ENCODE measurements at places on chromosomes 5 and 9.

- no peak for DNase-seq
These were observed 139.5 kb upstream of the DMRTA1 start for GRCh38 chr9:22307013-22307711.

DNA sequence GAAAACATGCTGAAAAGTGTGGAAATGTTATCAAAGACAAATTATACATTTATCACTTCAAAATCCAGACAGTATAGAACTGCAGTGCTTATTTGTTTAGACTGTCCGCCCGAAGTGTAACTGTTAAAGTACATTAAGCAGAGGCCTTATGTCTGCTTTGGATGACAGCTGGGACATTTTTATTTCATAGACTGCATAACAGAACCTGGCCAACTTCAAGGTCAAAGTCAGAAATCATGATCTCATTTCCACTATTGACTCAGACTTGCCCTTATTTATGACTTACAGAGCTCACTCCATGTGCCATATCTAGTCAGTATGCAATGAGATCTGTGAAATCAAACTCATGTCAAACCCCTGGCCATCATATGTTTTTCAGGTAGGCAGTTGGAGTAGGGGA is 87.7 kb downstream of the RAB3C start:
- DNase-seq: no peak

DNA sequence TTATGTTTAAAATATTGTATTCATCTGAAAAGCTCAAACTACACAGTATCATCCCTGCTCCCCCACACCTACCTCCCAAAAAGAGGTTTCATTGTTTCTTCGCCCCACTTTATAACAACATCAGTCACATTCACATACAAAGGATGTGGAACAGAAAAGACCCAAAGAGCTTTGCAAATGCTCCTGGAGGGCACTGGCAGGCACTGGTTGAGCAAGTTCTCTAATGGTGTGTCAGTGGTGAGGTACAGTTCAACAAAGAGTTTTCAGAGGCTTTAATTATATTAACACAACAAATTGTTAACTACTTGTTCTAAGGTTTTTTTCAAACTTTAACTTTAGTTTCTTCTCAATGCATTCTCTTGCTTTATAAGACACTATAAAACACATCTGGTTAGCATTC is 54.1 kb upstream of the ECM2 start:
- DNase-seq: no peak

DNA sequence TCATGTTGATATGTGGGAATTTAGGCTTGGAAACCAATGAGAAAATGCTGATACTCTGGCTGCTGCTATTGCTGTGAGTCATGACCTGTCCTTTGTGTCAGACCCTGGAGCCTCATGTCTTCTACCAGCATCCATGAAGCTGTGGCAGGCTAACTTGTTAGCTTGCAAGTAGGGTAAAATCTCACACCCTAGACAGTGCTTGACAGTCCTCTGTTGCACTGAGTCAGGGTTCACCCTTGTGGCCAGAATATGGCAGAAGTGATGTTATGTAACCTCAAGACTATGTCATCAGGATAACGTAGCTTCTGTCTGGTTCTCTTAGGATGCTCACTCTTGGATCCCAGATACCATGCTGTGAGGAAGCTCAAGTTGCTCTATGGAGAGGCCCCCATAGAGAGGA is 110.8 kb downstream of the LHX2 start:
- no peak for DNase-seq

GRCh38 chr9:70574151-70574837 is 159.8 kb upstream of the KLF9 start:
- DNase-seq: no peak

GRCh38 chr5:73131711-73132425 is 11.5 kb downstream of the TMEM171 start:
- no peak for DNase-seq

GRCh38 chr5:103436656-103437055 is 125.9 kb downstream of the NUDT12 start:
- no peak for DNase-seq

GRCh38 chr9:20732118-20732517 is 48.1 kb downstream of the FOCAD start:
- no peak for DNase-seq

DNA sequence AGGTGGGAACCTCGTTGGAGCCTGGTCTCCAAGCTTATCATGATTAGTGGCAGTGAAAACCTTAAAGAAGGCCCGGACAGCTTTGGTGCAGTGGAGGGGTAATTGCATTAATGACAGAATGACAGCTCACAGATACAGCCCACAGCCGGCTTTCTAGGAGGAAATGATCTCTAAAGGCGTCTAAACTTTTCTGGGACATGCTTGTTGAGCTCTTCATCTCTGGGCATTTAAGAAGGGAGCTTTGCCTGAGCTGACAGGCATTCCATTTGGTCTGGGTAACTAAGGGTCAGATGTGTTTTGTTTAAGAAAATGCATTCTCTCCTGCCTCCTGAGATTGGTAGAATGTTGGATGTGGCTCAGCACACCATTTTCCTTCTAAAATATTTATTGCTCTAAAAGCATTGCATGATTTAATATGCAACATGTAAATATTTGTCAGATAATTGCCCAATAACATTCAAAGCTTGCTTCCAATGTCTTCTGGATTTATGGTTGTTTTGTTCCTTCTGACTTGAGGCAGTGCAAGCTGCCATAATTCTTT is 4.0 kb downstream of the ANKRD33B start:
- DNase-seq: no peak

GRCh38 chr5:72234265-72234700 is 85.8 kb downstream of the MRPS27 start:
- DNase-seq: peak; percentile 6

DNA sequence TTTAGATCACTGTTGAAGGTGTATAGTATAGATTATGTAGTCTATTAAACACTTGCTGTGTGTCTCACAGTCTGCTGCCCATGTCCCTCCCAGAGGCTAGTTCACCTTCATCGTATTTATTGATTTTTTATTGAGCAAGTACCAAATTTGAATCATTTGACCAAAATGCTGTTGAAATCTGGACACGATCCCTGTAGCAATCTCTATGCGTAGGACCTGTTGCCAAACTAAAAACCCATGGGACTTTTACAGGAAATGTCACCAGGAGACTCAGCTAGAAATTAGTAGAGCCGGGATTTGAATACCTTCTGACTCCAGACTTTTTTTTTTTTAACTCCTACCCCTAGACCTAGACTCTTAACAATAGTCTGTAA is 17.5 kb downstream of the SLC31A1 start:
- no peak for DNase-seq

- DNase-seq: peak; percentile 5
These were observed 97.1 kb downstream of the UNC13B start for GRCh38 chr9:35258660-35259474.

DNA sequence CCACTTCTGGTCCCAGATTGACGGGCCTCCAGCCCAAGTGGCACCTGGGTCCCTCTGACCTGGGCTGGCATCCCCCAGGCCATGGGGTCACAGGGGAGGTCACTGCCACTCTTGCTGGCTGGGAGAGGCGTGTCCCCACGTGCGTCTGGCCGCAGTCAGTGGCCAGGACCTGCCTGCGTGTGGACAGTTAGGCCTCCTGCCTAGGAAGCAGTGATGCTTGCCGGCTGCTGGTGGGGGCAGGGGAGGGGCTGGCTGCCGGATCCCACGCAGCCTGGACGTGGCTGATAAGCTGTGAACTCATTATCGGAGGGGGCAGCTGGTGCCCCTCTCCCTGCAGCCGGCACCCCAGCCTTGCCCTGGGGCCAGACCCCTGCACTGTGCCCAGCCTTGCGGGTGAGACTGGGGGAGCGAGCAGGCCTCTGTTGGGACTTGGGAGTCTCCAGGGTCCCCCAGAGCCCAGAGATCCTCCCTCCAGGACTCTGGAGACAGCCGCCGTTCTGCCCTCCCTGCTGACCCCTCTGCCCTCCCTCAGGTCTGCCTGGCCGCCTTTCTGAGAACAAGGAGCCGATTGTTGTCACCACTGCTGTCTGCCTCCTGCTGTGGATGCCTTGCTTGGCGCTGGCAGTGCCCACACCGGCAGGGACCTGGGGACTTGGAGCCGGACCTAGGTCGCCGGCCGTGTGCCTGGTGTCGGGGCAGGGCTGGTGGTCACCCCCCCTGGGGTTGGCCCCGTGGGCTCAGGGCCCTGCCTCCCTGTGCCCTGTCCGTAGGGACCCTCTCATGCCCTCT is 12.3 kb downstream of the RXRA start:
- DNase-seq: no peak

DNA sequence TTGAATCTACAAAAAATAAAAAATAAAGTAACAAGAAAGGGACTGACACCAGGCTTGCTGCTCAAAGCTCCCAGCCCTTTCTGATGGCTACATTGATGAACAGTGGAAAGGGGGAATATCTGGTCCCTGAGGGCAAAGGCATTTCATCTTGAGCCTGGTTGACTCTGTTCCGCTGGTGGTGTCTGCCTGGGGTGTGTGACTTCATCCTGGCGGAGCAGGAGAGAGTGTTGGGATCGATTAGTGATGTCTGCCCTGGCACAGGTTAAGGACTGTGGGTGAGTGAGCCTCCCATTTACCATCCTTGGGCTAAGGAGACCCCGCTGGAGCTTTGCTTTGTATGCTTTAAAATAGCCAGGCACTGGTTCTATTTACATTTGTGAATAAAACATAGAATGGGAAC is 56.9 kb upstream of the ASS1 start:
- DNase-seq: no peak

- no peak for DNase-seq
These were observed 21.2 kb downstream of the SPATA31D3 start for GRCh38 chr9:81964218-81965171.

GRCh38 chr9:93929231-93929630 is 25.9 kb downstream of the BARX1 start:
- DNase-seq: no peak

GRCh38 chr9:27333241-27334052 is 36.5 kb upstream of the EQTN start:
- no peak for DNase-seq

GRCh38 chr5:119190470-119191095 is 119.7 kb downstream of the DMXL1 start:
- DNase-seq: no peak

GRCh38 chr9:18350995-18351595 is 122.9 kb upstream of the ADAMTSL1 start:
- no peak for DNase-seq

DNA sequence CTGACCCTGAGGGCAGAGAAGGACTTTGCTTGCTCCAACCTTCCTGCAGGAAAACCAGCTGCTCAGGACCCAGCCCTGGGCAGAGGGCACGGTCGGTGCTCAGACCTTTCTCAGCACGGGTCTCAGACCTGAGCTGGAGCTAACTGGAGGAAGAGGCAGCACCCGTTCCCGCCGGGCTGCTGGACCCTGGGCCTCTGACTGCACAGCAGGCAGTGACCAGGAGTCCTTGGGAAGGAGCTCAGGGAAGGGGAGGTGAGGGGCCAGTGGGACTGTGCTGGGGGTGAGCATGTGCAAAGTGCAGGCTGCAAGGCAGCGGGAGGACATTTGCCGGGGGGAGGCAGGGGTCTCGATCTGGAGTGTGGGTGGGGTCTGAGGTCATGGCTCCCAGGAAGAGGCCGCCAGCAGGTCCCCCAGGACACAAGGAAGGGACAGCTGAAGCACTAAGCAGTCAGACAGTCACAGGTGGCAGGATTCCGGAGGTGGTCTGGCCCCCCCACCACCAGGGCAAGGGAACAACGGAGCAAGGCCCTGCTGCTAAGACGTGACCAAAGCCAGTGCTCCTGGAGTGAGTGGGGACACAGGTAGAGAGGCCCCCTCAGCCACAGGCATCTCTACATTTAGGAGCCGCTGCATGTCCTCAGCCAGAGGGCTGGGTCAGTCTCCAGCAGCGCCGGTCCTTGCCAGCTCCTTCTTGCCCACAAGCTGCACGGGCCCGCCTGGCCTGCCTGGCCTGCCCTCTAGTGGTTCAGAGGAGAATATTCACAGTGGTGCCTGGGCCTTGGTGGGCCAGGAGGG is 4.8 kb upstream of the DPM2 start:
- no peak for DNase-seq

- DNase-seq: peak; percentile 49
These were observed 17.1 kb downstream of the KCTD16 start for GRCh38 chr5:144187699-144188294.

DNA sequence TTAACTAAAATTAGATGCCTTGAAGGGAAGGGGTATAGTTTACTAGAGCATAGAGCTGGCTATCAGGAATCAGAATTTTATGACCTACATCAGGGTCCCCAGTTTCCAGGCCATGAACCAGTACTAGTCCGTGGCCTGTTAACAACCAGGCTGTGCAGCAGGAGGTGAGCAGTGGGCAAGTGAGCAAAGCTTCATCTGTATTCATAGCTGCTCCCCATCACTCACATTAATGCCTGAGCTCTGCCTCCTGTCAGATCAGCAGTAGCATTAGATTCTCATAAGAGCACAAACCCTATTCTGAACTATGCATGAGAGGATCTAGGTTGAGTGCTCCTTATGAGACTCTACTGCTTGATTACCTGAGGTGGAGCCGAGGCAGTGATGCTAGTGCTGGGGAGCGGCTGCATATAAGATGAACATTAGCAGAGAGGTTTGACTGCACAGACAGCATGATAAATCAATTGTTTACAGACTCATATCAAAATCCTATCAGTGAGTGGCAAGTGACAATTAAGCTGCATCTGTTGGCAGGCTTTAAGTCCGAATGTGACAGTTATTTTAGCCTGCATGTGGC is 44.6 kb downstream of the TAF11L14 start:
- DNase-seq: no peak

- DNase-seq: no peak
These were observed 59.8 kb downstream of the MRPS30 start for GRCh38 chr5:44868541-44868940.

DNA sequence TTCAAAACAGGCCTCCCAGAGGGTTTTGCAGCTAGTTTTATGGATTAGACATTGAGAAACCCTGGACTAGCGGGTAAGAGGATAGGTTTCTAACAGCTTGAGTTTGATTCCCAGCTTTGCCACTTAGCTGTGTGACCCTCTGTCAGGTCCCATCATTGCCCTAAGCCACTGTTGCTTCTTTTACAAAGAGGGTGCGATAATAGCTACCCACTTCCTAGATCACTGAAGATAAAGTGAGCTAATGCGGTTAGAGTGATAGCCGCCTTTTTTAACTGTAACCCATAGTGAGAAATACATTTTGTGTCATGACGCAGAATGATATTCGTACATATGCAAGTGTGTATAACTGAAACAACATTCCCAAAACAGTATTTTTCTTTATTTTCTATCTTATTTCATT is 40.3 kb downstream of the CSF1R start:
- DNase-seq: no peak

GRCh38 chr9:110486218-110486617 is 93.3 kb downstream of the SVEP1 start:
- DNase-seq: no peak

GRCh38 chr5:126809916-126810315 is 33.0 kb downstream of the LMNB1 start:
- no peak for DNase-seq

All from stimulated activated CD8-positive, alpha-beta memory T cell treated with anti-CD3 and anti-CD28 coated beads, Interleukin-15, amount 100 ng/mL, for 4 hours (primary cell).